Activated CD4-positive, alpha-beta T cell treated with anti-CD3 and anti-CD28 coated beads, Interleukin-2, amount 10 ng/mL, durations not matched to agents 7 days and 5 days (primary cell): ENCODE measurements at places on chromosomes 7 and 10. TPM values are rescaled to one million over a fixed set of nuclear protein-coding genes. Genes with fewer than 3 reads are reported as not detected.
A peak's percentile ranks its signal among the peaks of the same experiment; 100 is the strongest.

Gene TACC2
- total RNA-seq = not detected

Gene PRSS58
- total RNA-seq = not detected

Gene PON1
- total RNA-seq = not detected

Gene ARHGEF35
- total RNA-seq = 4.2 TPM

Gene MACC1
- 0.06 TPM for total RNA-seq

Gene CACNA2D1
- not detected for total RNA-seq

Gene PPP1R3C
- not detected for total RNA-seq

Gene LBX1
- total RNA-seq = not detected

Gene PON3
- total RNA-seq = not detected

Gene CYP3A7
- not detected for total RNA-seq

Gene CCL24
- not detected for total RNA-seq

Gene EXOSC1
- total RNA-seq = 45.5 TPM

Gene WAPL
- 50.3 TPM for total RNA-seq

DNA sequence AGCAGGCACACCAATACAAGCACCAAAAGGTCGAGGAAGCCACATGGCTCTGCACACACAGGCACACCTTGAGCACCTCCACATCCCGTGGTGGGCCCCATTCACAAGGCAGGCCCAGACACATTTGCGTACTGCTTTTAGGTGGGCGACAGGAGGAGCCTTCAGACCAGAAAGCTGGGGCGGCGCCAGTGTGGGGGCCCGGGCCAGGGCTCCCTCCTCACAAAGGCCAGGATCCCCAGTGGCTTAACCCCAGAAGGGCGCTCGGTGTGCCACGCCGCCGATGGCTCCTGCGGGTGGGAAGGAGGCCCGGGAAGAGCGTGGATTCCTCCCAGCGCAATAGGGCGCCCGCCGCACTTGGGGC is 2.8 kb upstream of the SMARCD3 start:
- no peak for DNase-seq
- no peaks in the 10 kb centered on the region for H3K36me3 ChIP-seq
- peaks cover 70% of the 10 kb centered on the region for H3K27me3 ChIP-seq
- peaks cover 17% of the 10 kb centered on the region for H3K4me1 ChIP-seq
- no peak overlapping the region for H3K4me3 ChIP-seq

DNA sequence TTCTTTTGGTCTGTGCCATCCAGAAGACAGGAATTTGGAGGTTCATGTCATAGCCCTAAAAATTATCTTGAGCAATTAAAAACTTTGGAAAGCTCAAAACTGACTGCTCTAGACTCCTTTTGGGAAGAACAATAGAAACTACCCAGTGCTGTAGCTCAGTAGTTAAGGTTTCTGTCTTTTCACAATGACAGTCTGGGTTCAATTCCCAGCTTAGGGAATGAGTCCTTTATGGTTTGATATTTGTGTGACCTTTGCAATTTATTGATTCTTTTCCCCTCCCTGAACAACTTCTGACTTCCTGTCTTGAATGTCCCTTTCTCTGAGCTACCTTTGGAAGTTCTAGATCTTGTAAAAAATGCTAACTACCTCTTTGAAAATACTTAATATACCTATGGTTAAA is 603.3 kb upstream of the IGFBP3 start:
- H3K4me1 ChIP-seq = no peaks in the 10 kb centered on the region
- no peaks in the 10 kb centered on the region for H3K36me3 ChIP-seq
- DNase-seq = no peak
- no peak overlapping the region for H3K27ac ChIP-seq
- no peak overlapping the region for H3K4me3 ChIP-seq
- H3K27me3 ChIP-seq = no peaks in the 10 kb centered on the region

DNA sequence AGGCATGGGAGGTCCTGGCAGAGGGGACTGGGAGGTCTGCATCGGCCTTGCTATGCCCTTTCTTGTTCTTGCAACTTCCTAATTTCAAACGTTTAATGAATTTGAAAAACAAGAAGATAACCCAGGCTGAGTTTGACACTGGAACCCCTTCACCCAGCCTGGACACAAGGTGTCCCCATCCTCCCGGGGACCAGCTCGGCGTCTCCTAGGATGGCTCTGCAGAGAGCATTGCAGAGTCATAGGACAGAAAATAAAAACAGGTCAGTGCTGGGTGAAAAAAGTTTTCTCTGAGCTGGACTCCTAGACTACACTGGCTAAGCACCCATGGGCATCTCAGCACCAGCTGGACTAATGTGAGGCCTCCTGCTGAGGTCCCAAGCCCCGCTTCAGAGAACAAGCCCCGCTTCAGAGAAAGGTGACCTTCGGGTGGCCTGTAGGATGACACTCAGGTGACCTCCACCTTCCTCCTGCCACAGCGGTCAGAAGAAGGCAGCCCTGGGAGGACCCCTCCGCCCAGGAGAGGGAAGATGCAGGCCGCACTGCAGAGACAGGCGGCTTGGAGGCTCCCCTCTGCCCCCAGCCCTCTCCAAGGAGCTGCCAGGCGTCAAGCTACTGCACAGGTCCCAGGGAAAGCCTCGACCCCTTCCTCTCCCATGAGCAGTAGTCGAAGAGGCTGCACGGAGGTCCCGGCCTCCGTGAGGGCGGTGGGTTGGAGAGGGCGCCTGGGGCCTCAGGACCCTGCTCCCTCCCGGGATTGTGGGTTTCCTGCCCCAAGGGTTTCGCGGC is 9.3 kb upstream of the UNCX start:
- no peaks in the 10 kb centered on the region for H3K4me1 ChIP-seq
- no peaks in the 10 kb centered on the region for H3K36me3 ChIP-seq
- no peak for DNase-seq
- H3K27ac ChIP-seq = no peak overlapping the region

DNA sequence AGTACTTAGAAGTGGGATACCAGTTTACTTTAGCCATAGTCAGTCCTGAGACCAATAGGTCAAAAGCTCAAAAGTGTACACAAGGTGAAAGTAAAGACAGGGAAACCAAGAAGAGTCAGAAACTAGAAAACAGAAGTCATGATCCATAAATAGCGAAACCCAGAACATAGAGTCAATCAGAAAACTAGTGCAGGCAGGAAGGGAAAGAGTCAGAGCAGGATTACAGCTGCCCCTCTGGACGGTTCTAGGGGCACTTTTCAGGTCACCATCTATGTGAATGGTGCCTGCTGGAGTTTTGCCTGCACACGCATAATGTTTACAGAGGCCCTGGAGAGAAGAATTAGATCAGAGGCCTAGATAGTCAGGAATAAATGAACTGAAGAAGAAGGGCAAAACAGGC is 22.4 kb upstream of the DMTF1 start:
- H3K4me3 ChIP-seq = no peak overlapping the region
- no peaks in the 10 kb centered on the region for H3K36me3 ChIP-seq
- peaks cover 4% of the 10 kb centered on the region for H3K4me1 ChIP-seq
- peaks cover 11% of the 10 kb centered on the region for H3K27me3 ChIP-seq
- DNase-seq = no peak

- H3K27ac ChIP-seq = no peak overlapping the region
- no peak overlapping the region for H3K4me3 ChIP-seq
- peaks cover 11% of the 10 kb centered on the region for H3K27me3 ChIP-seq
- no peaks in the 10 kb centered on the region for H3K36me3 ChIP-seq
- peaks cover 2% of the 10 kb centered on the region for H3K4me1 ChIP-seq
Observed at GRCh38 chr10:62511656-62512055, 137.5 kb downstream of the ZNF365 start.

GRCh38 chr10:61411706-61412105 is 41.5 kb downstream of the TMEM26 start:
- no peaks in the 10 kb centered on the region for H3K36me3 ChIP-seq
- H3K27me3 ChIP-seq = peaks cover 7% of the 10 kb centered on the region
- H3K27ac ChIP-seq = no peak overlapping the region
- no peaks in the 10 kb centered on the region for H3K4me1 ChIP-seq
- H3K4me3 ChIP-seq = no peak overlapping the region

DNA sequence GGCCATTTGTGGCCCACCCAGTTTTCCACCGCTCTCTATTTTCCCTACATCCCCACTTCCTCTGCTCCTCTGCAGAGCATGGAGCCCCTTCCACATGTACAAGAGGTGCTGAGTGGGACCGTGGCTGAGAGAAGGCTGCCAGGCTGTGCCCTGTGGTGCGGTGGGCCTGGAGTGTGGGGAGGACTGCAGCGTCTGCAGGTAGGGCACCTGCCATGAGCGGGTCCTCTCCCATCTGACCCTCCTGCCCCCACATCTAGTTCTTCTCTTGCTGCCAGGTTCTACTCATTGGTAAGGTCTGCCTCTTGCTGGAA is 145.6 kb upstream of the FAM20C start:
- no peak overlapping the region for H3K27ac ChIP-seq
- no peak overlapping the region for H3K4me3 ChIP-seq
- no peaks in the 10 kb centered on the region for H3K27me3 ChIP-seq
- DNase-seq = peak; percentile 2
- H3K4me1 ChIP-seq = no peaks in the 10 kb centered on the region

DNA sequence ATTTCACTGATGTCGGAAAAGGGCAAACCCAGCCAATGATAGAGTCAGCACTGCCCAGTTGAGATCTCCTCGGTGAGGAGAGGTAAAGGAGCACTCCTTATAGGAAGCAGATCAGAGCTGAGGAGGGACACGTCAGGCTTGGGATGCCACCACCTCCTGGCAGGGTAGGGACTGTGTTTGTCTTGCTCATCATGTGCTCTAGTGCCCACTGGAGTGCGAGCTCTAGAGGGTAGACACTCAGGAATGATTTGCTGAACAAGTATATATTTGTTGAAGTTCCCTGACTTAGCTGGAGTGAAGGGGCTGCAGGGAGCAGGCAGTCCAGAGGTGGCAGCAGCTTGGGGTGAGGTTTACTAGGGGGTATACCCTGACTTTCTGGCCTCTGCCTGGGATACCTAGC is 146.5 kb downstream of the NOC3L start:
- H3K36me3 ChIP-seq = no peaks in the 10 kb centered on the region
- no peaks in the 10 kb centered on the region for H3K4me1 ChIP-seq
- H3K27me3 ChIP-seq = peaks cover 6% of the 10 kb centered on the region
- H3K4me3 ChIP-seq = no peak overlapping the region
- H3K27ac ChIP-seq = no peak overlapping the region

GRCh38 chr7:1240517-1241257 is 8.0 kb downstream of the UNCX start:
- H3K36me3 ChIP-seq = no peaks in the 10 kb centered on the region
- DNase-seq = no peak
- H3K4me3 ChIP-seq = no peak overlapping the region
- peak overlapping the region; percentile 25 for H3K27ac ChIP-seq

GRCh38 chr7:41592794-41593193 is 110.1 kb downstream of the INHBA start:
- H3K4me1 ChIP-seq = no peaks in the 10 kb centered on the region
- DNase-seq = no peak
- no peak overlapping the region for H3K27ac ChIP-seq
- no peaks in the 10 kb centered on the region for H3K27me3 ChIP-seq
- no peaks in the 10 kb centered on the region for H3K36me3 ChIP-seq

DNA sequence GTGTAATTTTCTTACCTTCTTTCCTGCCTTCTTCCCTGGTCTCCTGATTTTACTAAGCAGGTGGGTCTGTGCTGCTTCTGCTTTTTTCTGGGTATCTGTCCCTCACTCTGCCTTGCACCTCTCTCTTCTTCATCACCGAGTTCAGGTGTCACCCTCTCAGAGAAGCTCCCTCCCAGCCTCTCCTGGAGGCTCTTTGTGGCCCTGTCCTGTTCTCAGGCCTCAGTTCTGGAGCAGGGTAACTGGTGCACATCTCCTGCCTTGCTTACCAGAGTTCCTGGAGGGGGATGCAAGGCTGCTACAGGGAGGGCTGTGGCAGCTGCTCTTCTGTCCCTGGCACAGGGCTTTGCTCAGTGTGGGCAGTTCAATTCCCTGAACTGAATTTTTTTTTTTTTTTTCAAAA is 66.1 kb downstream of the RBM33 start:
- peaks cover 8% of the 10 kb centered on the region for H3K4me1 ChIP-seq
- no peak overlapping the region for H3K4me3 ChIP-seq
- DNase-seq = no peak
- peaks cover 42% of the 10 kb centered on the region for H3K36me3 ChIP-seq

- H3K27me3 ChIP-seq = peaks cover 8% of the 10 kb centered on the region
- H3K4me3 ChIP-seq = no peak overlapping the region
- no peaks in the 10 kb centered on the region for H3K36me3 ChIP-seq
- no peak overlapping the region for H3K27ac ChIP-seq
Observed at GRCh38 chr7:132095111-132095765, 481.0 kb downstream of the PLXNA4 start.

GRCh38 chr7:157900011-157900410 is 563.2 kb downstream of the DNAJB6 start:
- H3K36me3 ChIP-seq = no peaks in the 10 kb centered on the region
- no peaks in the 10 kb centered on the region for H3K27me3 ChIP-seq
- peaks cover 13% of the 10 kb centered on the region for H3K4me1 ChIP-seq
- no peak for DNase-seq

DNA sequence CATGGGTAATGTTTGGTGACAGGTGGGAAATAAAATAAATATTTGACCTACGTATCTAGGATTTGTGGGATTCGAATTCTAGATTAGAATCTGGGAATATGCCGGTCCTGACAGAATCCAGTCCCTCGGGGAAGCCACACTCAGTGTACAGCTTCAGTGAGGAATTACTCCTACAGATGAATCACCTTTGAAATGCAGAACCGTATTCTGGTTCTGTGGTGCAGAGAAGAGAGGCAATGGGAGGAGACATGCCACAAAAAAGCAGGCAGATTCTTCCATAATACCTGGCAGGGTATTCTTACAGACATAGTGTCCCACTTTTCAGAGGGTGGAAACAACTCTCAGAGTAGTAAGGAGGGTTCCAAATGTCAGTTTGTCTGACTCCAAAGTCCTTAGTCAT is 286.9 kb downstream of the SORCS1 start:
- no peaks in the 10 kb centered on the region for H3K27me3 ChIP-seq
- no peak overlapping the region for H3K4me3 ChIP-seq
- no peaks in the 10 kb centered on the region for H3K4me1 ChIP-seq
- DNase-seq = no peak
- H3K27ac ChIP-seq = no peak overlapping the region

GRCh38 chr7:99499371-99499720 is 735 bp downstream of the ZNF394 start:
- peak overlapping the region; percentile 100 for H3K27ac ChIP-seq
- H3K4me3 ChIP-seq = peak overlapping the region; percentile 100
- DNase-seq = peak; percentile 40
- peaks cover 25% of the 10 kb centered on the region for H3K4me1 ChIP-seq
- H3K27me3 ChIP-seq = no peaks in the 10 kb centered on the region

DNA sequence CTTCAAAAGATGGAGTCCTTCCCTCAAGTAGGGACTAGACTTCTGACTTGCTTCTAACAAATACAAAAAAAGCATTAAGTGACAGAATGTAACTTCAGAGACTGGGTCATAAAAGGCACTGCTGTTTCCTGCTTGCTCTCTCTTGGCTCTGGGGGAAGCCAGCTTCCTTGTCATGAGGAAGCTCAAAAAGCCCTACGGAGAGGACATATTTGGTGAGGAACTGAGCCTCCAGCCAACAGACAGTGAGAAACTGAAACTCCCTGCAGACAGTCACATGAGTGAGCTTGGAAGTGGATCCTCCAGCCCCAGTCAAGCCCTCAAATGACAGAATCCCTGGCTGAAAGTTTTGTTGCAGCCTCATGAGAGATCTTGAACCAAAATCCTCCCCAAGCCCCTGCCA is 26.3 kb upstream of the SLC35G1 start:
- no peak for DNase-seq
- H3K36me3 ChIP-seq = no peaks in the 10 kb centered on the region
- no peaks in the 10 kb centered on the region for H3K4me1 ChIP-seq
- H3K4me3 ChIP-seq = no peak overlapping the region
- H3K27me3 ChIP-seq = peaks cover 20% of the 10 kb centered on the region
- no peak overlapping the region for H3K27ac ChIP-seq
